CD8-positive, alpha-beta memory T cell (primary cell): ENCODE measurements at places on chromosomes 11 and 22. TPM values are rescaled to one million over a fixed set of nuclear protein-coding genes. Genes with fewer than 3 reads are reported as not detected.

GRCh38 chr11:63766531-63767235 is 1.9 kb downstream of the ZFTA start:
- no peak for DNase-seq

DNA sequence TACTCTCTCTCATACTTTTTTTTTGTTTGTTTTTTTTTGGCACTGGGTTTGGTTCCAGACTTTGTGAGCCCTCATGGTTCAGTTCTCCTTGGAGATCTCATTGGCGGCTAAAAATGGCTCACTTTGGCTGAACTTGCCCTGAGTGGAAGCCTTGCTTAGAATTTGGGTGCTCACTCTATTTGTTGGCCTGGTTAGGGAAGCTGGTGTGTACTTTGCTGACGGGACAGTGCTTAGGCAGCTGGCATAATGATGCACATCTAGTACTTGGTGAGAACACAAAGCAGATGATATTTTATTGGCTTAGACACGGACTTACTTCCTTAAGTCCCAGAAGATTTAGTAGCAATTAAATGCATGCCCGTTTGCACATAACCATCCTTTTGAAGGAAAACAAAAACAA is 66.5 kb upstream of the GRAMD1B start:
- DNase-seq = no peak

- no peak for DNase-seq
Measured at GRCh38 chr11:120378474-120378873, 42.3 kb downstream of the ARHGEF12 start.

GRCh38 chr11:31767685-31768084 is 43.4 kb downstream of the PAX6 start:
- DNase-seq = no peak

DNA sequence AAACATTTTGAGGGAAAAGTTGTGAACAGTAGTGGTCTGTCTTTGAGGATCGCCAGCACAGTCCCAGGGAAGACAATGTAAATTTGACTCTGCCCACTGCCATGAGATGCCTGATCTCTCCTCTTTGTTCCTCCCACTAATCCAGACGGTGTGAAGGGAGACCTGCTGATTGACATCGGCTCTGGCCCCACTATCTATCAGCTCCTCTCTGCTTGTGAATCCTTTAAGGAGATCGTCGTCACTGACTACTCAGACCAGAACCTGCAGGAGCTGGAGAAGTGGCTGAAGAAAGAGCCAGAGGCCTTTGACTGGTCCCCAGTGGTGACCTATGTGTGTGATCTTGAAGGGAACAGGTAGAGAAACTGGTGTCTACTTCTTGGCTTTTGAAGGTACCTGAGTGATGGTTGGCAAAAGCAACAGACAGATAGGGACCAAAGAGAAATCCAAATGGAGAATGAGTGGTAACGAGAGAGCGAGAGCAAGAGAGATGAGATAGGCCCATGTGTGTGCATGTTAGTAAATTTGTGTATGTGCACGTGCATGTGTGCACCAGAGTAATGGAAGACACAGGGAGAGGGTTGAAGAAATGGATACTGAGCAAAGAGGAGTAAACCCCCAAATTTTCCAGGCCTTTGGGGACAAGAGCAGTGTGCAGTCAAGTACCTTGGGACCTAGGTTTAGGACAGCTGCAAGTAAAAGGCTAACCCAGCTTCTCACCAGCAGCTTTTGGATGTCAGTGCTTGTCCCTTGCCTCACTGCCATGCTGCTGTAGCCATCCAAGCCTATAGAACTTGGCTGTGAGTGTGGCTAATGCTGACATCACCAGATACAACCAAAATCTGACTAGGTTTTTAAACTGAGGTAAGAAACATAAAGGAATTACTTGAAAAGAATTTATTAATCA is 1.9 kb downstream of the NNMT start:
- no peak for DNase-seq

DNA sequence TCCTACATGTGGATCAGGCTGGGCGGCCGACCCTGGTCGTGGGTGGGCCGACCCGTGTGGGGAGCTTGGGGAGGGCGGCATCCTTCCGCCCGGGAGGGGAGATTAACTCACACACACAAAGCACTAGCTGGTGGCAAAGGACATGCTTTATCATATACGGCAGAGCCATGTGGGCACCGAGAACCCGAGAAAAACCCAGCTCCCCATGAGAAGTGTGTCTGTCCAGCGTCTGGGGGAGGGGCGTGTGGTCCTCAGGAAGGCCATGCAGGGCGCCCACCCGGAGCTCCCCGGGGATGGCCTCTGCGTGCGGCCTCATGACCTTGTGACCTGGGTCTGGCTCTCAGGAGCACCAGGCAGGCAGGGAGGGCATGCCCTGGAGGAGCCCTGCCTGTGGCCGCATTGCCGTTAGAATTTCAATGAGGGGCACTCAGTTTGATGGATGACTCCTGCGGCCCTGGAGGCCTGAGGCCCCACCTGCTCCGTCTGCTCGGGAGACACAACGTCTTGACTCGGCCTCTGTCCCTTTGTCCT is 39.4 kb upstream of the TOLLIP start:
- DNase-seq = no peak

DNA sequence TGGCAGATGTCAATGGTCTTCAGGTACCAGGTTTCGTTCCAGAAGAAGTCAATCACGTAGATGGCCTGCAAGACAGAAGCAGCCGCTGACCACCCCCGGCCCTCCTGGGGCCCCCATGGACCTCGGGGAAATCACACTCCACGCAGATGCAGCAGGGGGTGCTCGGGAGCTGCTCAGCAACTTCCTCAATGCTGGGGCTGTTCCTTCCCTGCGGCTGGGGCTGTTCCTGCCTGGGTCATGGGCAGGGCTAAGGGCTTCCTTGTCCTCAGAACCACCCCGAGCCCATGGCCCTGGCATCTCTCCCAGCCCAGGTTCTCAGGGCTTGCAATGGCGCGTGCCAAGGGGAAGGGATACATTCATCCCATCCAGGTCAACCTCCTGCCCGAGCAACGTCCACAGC is 10.3 kb downstream of the DHCR7 start:
- DNase-seq = no peak

- no peak for DNase-seq
Measured at GRCh38 chr11:34050581-34051348, 766 bp upstream of the CAPRIN1 start.

- DNase-seq = no peak
Measured at GRCh38 chr22:46595545-46595944, 24.6 kb upstream of the GRAMD4 start.

DNA sequence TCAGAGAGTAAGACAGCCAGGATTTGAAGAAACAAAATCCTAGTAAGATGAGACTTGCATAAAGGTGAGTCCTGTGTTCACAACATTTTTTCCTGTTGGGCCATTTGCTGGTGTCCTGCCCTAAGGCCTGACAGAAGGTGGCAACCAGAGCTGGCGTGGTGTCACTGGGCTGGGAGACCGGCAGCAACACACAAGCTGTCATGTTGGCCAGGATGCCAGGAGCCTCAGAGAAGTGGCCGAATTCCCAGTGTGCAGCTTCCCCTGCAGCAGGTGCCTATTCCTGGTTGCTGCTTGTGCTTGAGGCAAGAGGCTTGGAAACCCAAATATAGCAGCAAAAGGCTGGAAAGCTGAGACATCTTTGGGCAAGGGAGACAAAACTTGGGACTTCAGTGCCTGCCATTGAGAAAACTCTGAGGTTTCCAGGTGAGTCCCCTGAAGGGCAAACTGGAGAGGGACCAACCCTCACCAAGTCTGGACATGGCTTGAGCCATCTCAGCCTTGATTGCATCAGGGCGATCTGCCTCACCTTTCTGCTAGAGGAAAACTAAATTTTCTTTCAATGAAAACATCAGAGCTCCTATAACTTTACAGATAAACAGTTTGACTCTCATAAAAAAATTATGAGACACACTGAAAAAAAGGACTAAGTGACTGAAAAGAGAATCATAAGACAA is 25.9 kb downstream of the ALG12 start:
- no peak for DNase-seq

IL17REL gene
- total RNA-seq = 0.20 TPM

CSNK2A3 gene
- total RNA-seq = 2.6 TPM

PLAAT4 gene
- total RNA-seq = 21.8 TPM

OR52N4 gene
- total RNA-seq = 0.48 TPM

SLC22A8 gene
- total RNA-seq = not detected

POGLUT3 gene
- 17.8 TPM for total RNA-seq
